ENCODE measurements at places on chromosomes 2 and 18.

GRCh38 chr18:31206787-31207381 lies 44.2 kb upstream of the DSC1 start:
- no peak for DNase-seq

GRCh38 chr18:65750389-65751154 lies at the start of gene CDH7:
CDH7 (plus strand) TSS chr18:65751012; CDS start chr18:65762843, 11,831 bp downstream.
- DNase-seq: no peak

DNA sequence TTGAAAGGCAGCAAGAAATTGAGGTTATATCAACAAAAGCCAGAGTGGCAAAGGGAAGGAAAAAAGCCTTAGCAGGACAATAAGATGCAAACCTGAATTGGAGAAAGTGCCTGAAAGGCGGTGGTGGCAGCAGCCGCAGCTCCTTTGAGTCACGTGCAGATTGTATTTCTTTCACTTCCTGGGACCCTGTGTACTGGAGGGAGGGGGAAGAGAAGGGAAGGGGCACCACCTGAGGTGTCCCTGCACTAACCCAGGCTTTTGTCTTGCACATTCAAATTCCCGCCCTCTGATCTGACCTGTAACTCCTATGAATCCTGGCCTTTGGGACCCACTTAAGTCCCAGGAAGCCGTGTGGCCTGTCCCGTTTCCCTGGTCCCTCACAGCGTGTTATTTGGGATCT lies 326.1 kb upstream of the SKOR2 start:
- no peak for DNase-seq

- DNase-seq: no peak
Measured at GRCh38 chr2:215839816-215840215, 173.5 kb downstream of the MREG start.

- no peak for DNase-seq
Measured at GRCh38 chr2:205865905-205866441, 183.7 kb downstream of the NRP2 start.

GRCh38 chr18:79610461-79611039 lies 69.1 kb upstream of the CTDP1 start:
- DNase-seq: no peak

- DNase-seq: no peak
Measured at GRCh38 chr2:41521211-41521610, 526.6 kb upstream of the PKDCC start.

DNA sequence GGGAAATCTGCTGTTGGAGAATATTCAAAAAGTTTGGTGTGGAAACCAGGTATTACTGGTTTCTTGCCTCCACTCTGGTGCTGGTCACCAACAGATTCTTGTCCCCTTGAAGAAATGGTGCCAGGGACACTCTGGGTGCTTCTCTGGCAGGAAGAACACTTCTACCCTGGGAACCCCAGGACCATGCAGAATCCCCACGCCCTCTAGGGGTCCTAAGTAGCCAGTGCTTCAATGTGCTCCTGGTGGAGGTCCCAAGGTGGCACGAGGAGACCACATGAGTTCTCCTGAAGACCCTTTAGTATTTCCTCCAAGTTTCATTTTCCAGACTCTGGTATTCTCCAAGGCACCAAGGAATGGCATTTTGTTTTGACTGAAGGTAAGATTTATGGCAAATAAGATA lies 380.6 kb downstream of the TSN start:
- no peak for DNase-seq

DNA sequence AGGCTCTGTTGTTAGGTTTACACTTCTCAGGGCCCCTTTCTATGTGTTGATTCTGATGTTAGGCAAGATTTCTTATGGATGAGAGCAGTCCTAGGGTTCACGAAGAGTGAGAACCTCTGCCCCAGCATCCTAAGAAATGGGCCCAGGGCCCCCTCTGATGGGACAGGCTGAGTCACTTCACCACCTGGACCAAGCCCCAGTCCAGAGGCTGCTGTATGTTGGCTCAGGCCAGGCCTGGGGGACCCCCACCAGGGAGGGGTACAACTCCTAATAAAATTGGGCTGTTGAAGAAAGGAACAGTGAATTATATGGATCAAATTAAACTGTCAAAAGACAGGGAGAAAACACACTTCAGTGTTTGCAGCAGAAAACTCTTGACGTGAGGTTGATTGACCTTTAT lies 365.9 kb upstream of the HS6ST1 start:
- DNase-seq: no peak

DNA sequence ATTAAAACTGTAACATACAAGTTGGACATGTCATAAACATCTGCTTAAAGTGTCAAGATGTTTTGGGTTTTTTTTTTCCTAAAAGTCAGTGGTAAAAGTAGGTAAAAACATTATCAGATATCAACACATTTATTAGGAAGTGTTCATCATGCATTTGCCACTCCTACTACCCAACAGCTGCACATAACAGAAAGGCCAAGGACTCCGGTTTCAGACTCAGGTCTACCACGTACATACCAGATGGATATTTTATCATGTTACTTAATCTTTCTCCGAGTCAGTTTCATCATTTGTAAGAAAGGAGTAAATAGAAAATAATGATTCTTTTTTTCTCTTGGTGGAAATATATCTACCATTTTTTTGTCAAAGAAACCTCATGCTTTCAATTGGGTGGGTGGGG lies 192.3 kb downstream of the UBE2E3 start:
- no peak for DNase-seq

GRCh38 chr2:177078416-177078815 lies 134.2 kb upstream of the HNRNPA3 start:
- DNase-seq: no peak

- DNase-seq: no peak
Measured at GRCh38 chr18:34592961-34593382, 117.1 kb upstream of the DTNA start.

All from stimulated activated CD4-positive, alpha-beta T cell treated with anti-CD3 and anti-CD28 coated beads, Interleukin-1b, Interleukin-23, amount 100 ng/mL, for 48 hours (primary cell).